ENCODE measurements at places on chromosomes 2 and 18. TPM values are rescaled to one million over a fixed set of nuclear protein-coding genes. Genes with fewer than 3 reads are reported as not detected.

Gene SP5
- total RNA-seq, result not detected

Gene ATP6V1C2
- total RNA-seq, result under 0.01 TPM

Gene KCNK3
- total RNA-seq, result not detected

Gene IL36RN
- total RNA-seq, result not detected

- DNase-seq, result no peak
Measured at GRCh38 chr2:148590612-148591011, 53.9 kb upstream of the EPC2 start.

Measured in lung microvascular endothelial cell (primary cell).